ENCODE measurements at places on chromosomes 5 and 9.

DNA sequence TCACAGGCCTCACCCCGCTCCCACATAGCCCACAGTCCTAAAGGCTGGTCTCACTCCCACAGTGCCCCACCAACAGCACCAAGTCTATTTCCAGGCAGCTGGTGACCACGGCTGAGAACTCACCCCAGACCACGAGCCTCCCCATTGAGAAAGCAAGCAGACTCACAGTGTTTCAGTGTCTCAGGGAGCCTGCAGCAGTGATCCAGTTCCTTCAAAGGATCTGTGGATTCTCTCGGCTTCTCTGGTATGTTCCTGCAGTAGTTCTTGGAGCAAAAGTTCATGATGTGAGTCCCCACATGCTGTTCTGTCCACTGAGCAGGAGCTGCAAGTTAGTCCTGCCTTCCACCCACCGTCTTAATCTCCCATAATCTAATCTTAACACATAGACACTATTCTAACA is 185.3 kb upstream of the CDH6 start:
- DNase-seq, result no peak

- DNase-seq, result no peak
Measured at GRCh38 chr9:2868883-2869282, 25.0 kb upstream of the PUM3 start.

- peak; percentile 56 for DNase-seq
Measured at GRCh38 chr5:144142139-144142823, 28.2 kb downstream of the YIPF5 start.

GRCh38 chr5:160030631-160031377 is 21.9 kb downstream of the TTC1 start:
- no peak for DNase-seq

GRCh38 chr5:65203746-65204145 is 278.0 kb downstream of the ADAMTS6 start:
- no peak for DNase-seq

DNA sequence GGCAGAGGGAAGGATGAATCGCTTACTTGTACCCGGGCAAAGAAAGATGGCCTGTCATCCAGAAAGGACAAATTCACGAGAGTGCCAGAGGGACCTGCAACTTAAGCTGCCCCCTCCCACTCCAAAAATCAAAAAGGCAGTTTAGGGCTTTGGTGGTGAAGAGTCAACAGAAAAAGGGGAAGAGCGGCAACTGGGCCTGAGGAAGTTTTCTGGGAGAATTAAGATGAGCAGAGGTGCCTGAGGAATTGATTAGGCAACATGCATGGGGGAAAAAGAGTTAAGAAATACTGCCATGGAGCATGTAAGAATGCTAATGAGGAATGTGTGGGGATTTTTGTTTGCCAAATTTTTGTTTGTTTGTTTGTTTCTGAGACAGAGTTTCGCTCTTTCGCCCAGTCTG is 1.8 kb upstream of the ACTL7B start:
- DNase-seq, result no peak

DNA sequence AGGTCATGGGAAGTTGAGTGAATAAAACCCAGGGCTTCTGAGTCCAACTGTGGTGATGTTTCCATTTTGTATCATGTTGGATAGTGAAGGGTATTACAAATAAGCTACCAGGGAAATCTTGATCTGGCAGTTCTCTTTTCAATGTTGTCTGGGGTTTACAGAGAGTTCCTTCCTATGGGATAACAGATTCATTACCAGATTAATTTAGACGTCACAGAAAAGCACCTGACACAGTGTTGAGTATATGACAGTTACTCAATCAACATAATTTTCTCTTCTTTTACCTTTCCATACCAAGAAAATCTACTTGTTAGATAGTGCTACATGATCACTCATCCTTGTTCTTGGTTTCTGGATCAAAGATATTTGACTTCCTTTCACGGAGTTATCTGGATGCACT is 270.9 kb downstream of the ACTL7B start:
- DNase-seq, result no peak

DNA sequence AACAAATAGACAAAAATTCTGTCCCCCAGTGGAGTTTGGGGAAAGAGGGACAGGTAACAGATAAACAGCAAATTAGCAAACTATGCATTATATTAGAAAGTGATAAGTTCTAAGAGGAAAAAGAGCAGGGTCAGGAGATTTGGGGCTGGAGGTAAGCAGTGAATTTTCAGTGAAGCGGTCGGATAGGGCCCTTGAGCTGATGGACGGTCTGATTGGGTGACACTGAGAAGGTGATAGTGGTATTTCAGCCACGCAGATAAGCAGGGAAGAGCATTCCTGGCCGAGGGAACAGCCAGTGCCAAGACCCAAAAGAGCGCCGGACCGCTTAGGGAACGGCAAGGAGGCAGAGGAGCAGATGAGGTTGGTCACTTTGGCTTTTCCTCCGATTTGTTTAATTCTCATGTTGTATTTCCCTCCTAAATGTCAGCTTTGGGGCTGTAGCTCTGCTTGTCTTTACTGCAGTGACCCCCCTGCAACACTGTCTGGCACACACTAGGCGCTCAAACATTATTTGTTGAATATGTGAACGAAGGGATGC is 1.1 kb upstream of the PTPN3 start:
- DNase-seq, result no peak

DNA sequence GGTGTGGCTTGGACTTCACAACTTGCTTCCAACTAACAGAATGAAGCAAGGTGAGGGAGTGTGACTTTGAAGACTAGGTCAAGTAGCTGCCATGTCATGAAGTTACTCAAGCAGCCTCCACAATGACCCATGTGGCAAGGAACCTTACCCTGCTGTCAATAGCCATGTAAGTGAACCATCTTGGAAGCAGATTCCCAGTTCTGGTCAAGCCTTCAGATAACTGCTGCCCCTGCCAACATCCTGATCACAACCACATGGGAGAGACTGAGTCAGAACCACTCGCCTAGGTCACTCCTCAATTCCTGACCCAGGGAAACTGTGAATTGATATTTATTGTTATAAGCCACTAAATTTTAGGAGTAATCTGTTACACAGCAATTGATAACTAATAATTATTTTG is 10.9 kb downstream of the ZCCHC10 start:
- DNase-seq, result no peak

DNA sequence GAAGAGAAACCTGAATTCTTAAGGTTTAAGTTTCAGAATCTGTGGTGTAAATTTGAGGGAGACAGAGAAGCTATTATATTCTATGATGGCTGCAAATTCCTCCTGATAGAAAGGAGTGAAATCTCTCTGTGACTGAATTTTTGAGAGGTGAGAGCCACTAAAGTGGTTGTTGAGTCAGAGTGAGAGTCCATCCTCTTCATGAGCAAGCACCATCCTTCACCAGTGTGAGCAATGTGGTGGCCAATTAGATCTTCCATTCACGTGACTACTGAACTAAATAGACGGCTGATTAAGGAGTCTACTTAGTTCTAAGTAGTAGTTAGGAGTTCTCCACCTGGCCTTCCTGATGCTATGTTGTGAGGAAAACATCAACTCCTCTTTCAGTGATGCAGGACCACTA is 147.8 kb upstream of the CCNH start:
- DNase-seq, result no peak

- no peak for DNase-seq
Measured at GRCh38 chr5:171424726-171425125, 5.3 kb downstream of the FGF18 start.

GRCh38 chr9:121658166-121658565 is 6.7 kb downstream of the DAB2IP start:
- no peak for DNase-seq

DNA sequence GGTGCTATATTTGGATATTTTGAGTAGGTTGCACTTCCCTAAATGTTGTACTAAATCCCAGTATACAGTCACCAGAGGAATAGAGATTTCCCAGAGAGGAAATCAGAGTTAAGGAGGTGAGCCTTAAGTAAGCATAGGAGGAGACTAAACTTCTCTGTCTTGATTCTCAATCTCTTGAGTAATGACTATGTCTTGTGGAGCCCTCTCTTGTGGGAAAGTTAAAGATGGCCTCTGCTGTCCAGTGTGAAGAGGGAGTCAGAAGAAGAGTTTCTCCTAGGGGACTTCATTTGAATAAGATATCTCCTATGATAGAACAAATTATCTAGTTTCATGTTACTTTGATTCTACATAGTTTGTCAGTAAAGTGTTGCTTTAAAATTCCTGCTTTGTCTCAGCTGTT is 502.5 kb downstream of the PDE4D start:
- DNase-seq, result no peak

DNA sequence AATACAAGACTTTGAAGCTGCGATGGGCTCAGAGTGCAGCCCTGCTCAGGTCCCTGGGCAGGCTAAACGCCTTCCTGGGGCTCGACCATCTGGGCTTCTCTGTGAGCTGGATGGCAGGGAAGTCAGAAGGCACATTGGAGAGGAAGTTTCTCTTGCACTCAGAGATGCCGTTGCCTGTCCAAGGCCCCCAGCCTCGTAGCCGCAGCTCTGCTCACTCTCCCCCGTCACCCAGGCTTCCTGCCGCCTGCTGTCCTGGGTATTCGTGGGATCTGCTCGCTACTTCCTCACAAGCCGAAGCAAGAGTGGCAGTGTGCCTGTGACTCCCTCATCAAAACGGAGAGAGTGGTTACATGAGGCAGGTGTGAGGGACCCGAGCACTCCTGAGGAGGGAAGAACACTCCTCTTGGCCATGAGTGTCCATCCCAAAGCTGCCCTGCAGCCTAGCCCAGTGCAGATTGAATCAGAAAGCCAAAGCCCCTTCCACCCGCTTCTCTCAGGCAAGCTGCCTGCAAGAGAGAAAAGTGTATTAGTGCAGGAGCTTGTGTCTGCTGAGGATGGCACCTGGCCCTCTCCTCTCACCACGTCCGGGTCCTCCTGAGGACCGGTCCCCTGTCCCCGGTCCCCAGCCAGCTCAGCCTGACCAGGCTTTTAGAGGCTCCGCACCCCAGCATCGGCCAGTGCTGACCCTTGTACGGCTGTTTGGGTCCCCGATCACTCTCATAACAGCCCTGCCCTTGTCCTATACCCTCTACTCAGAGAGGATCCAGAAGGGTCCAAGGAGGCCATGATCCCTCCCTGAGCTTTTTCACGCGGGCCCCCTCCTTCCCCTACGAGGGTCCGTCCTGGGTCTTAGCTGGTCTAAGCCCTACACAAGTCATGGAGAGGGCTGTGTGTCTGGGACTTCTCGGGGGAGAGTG is 7.3 kb downstream of the FCN2 start:
- no peak for DNase-seq
